ENCODE measurements at places on chromosomes 1 and 21. TPM values are rescaled to one million over a fixed set of nuclear protein-coding genes. Genes with fewer than 3 reads are reported as not detected.

DNA sequence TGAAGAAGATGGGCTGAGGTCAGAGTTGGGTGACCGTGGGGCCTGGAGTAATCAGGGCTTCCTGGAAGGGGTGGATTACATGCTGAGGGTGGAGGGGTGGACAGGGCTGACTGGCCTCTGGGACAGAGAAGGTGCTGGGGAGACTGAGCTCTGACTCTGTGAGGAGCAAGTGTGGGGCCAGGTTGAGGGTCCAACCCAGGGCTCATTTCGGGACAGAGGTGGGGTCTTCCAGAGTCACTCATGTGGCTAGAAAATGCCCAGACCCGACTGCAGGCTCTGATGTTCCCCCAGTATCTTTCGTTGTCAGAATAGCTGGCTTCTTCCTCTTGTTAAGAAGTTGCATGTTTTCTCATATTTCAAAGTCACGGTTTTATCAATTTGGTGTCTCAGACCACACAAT is 311.8 kb downstream of the PTPRU start:
- DNase-seq: no peak
- H3K4me3 ChIP-seq: no peak overlapping the region
- no peak overlapping the region for H3K27ac ChIP-seq
- no peaks in the 10 kb centered on the region for H3K36me3 ChIP-seq

LCE3E gene
- not detected for total RNA-seq

GRCh38 chr1:52127181-52128180 is 14.4 kb upstream of the ZFYVE9 start:
- H3K4me3 ChIP-seq: no peak overlapping the region
- H3K27me3 ChIP-seq: peaks cover 41% of the 10 kb centered on the region
- DNase-seq: no peak
- H3K27ac ChIP-seq: no peak overlapping the region
- peaks cover 7% of the 10 kb centered on the region for H3K4me1 ChIP-seq

- DNase-seq: no peak
- H3K36me3 ChIP-seq: no peaks in the 10 kb centered on the region
- H3K27me3 ChIP-seq: peaks cover 14% of the 10 kb centered on the region
- no peak overlapping the region for H3K4me3 ChIP-seq
Observed at GRCh38 chr1:53392460-53392859, 64.6 kb upstream of the LRP8 start.

GRCh38 chr1:246306415-246307037 is 200.6 kb downstream of the SMYD3 start:
- H3K36me3 ChIP-seq: no peaks in the 10 kb centered on the region
- no peak overlapping the region for H3K27ac ChIP-seq
- no peaks in the 10 kb centered on the region for H3K27me3 ChIP-seq
- no peak overlapping the region for H3K4me3 ChIP-seq

- H3K4me3 ChIP-seq: no peak overlapping the region
- H3K27me3 ChIP-seq: peaks cover 8% of the 10 kb centered on the region
- no peak overlapping the region for H3K27ac ChIP-seq
- no peak for DNase-seq
Observed at GRCh38 chr1:232705815-232706575, 76.1 kb upstream of the SIPA1L2 start.
